Cortex of kidney (tissue), 1 donor: ENCODE measurements at places on chromosomes 11 and 22.

DNA sequence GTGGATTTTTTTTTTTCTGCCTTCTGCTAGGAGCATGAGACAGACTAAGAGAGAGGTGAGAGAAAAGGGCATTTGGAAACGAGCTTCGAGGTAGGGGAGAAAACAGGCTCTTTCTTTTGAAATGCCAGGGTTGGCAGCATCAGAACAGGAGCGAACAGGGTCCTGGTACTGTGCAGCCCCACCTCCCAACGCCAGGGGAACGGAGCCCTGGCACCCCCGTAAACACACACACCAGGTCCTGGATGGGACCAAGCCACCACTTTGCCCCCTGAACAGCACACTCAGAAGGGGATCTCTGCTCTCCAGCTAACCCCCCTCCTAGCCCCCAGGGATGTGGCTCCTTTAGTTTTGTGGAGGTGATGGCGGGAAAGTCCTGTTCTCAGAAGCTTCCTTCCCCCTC is 127.1 kb downstream of the CTTN start:
- no peak for DNase-seq

- no peak for DNase-seq
Observed at GRCh38 chr22:29245626-29246385, 22.0 kb downstream of the RHBDD3 start.

- DNase-seq: no peak
Observed at GRCh38 chr22:37460684-37461083, 25.5 kb downstream of the MFNG start.

DNA sequence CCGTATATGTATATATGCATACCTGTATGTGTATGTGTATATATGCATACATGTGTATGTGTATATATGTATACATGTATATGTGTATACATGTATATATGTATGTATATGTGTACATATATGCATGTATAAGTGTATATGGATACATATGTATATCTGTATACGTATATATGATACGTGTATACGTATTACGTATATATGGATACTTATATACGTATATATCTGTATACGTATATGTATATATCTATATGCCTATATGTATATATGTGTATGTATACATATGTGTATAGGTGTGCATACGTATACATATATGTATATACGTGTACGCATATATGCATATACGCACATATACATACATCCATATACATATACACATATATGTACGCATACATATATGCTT is 681.6 kb upstream of the ANO3 start:
- DNase-seq: no peak

GRCh38 chr11:98679673-98680072 is 341.1 kb upstream of the CNTN5 start:
- DNase-seq: no peak

DNA sequence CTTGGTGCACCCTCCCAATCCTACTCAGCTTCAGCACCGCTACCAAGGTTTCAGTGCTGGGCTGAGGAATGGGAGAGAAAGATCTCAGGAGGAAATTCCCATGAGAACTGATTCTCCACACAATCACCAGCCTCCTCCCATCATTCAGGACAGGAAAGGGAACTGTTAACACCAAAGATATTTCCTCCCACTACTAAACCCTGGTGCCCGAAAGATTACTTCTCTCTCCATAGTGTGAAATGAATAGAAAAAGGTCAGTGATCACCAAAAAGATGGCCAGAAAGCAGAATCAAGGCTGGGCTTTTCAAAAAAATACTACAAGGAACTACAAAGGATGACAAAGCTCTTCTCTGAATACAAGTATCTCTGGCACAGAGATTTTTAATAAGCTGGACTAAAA is 26.1 kb downstream of the TCIRG1 start:
- no peak for DNase-seq

DNA sequence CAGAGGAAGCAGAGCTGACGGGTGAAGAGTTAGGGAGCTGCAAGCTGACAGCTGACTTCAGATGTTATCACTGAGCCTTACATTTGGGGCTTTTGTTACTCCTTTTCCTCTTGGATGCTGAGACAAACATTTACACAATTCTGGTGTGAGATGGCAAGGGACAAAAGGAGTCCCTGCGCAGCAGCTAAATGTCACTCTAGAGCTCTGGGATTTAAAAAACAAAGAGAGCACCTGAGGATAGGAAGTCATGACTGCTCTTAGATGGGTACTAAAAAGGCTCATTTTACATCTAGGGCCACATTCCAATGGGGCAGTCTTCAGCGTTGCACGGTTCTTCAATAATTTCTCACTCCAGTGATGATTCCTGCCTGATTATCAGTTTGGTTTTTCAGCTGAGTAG is 204.5 kb downstream of the RAB38 start:
- DNase-seq: no peak
